ENCODE measurements at places on chromosomes 2 and 18.

- no peak for DNase-seq
Measured at GRCh38 chr2:153967248-153967973, 95.7 kb downstream of the GALNT13 start.

DNA sequence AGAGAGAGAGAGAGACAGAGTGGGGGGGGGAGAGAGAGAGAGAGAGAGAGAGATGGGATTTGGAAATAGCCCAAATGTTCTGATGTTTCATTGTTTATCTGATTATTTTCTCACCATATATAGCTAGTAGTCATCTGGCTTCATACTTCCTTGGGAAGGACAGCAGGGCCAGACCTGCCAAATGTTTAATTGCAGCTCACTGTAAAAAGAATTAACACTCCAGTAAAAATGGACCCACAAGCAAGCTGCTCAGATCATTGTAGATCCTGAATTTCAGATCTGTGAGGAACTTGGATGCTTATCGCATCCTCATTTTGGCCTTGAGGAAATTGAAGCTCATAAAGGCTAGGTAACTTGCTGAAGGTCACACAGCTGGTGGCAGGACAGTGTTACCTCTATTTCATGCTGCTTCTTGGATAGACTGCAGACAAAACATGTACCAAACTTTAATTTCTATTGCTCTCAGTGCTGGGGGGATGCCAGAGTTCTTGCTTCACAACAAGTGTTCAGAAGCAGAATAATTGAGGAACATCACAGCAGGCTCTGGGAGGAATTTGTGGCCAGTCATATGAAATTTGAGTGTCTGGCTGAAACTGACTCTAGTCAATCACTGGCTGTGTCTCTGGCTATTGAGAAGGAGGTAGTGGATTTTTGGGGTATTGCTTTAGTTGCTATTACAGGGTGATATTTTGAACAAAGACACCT, 223.5 kb downstream of the PIK3C3 start:
- DNase-seq, result no peak

DNA sequence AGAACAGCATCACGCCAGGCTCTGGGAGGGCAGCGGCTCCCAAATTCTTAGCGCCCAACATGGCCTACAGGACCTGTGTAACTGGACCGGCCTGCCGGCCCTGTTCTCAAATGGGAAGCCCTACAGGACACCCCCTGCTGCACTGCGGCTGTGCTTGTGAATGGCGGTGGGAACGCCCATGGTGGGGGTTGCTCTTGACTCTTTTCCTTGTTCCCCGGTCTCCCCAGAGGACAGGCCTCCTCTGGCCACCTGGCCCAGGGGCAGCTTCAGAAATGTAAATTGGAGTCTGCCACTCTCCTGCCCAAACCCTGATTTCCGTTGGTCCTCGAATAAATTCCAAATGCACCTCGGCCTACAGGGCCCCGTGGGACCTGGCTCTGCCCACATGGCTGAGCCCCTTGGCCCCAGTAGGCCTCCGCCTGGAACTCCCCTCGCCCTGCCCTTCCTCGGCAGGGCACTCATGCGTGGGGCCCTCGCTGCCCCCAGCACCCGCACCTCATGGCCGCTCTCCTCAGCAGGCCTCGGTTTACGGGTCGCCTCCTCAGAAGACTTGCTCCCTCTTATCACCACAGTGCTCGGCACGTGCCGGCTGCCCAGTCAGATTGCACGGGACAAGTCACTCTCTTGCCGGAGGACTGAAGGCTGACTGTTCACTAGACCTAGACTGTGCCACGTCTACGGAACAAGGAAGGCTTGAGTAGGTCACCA, 29.4 kb downstream of the KCNIP3 start:
- DNase-seq, result no peak

DNA sequence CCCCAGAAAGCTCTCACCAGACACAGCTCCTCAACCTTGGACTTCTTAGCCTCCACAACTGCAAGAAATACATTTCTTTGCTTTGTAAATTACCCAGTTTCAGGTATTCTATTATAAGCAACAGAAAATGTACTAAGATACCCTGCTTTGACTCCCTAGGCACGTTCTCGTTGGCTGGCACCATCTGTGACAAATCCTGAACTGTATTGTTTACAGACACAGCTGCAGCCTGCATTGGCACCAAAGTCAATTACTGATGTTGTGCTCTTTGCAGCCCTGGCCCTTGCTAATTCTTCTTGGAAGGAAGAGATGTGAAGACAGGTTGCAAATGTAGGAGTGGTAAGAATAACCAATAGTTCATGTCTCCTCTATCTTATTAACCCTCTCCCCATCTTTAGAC, 72.7 kb upstream of the FAM136A start:
- no peak for DNase-seq

- no peak for DNase-seq
Measured at GRCh38 chr2:71607151-71607889, 154.0 kb downstream of the DYSF start.

- DNase-seq, result no peak
Measured at GRCh38 chr2:58762176-58762781, 521.2 kb upstream of the FANCL start.

Measured in stimulated activated CD4-positive, alpha-beta T cell treated with anti-CD3 and anti-CD28 coated beads, Interleukin-4, amount 100 ng/mL, for 4 hours (primary cell).